Stimulated activated CD4-positive, alpha-beta T cell treated with anti-CD3 and anti-CD28 coated beads, Interleukin-1b, Interleukin-23, amount 100 ng/mL, for 1 hour (primary cell): ENCODE measurements at places on chromosomes 3 and 15.

GRCh38 chr15:59721411-59721810, 32.3 kb upstream of the BNIP2 start:
- DNase-seq = no peak

- DNase-seq = no peak
These were observed 20.1 kb downstream of the STX19 start for GRCh38 chr3:94008253-94008652.

GRCh38 chr3:115162759-115163158, 15.7 kb upstream of the ZBTB20 start:
- no peak for DNase-seq

- no peak for DNase-seq
These were observed 412.6 kb downstream of the IL5RA start for GRCh38 chr3:2697589-2697988.

DNA sequence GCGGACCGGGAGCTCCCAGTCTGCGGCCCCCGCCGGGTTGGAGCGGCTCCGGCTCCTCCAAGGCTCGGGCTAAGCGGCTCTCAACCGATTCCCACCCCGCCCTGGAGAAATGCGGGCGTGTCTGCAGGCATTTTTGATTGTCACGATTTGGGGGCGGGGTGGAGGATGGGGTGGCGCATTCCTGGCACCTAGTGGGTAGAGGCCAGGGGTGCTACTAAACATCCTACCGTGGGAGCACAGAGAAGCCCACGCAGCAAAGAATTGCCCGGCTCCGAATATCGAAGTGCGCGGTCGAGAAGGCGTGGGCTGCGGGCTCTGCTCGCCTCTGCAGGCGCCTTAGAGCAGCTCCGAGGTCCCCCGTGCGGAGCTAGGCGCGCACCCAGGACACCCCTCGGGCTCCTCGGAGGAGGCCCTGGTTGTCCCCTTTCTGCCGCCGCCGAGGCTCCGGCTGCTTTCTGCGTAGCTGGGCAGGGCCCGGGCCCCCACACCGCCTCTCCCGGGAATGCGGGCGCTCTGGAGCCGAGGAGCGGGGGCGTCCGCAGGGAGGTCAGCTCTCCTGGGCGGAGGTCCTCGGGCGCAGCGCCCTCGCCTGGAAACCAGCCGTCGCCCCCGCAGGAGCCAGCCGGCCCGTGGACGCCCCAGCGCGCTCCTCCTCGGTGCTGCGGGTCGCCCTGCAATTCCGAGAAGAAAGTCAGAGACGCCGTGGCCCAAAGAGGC, 16.5 kb upstream of the LAMP3 start:
- no peak for DNase-seq

DNA sequence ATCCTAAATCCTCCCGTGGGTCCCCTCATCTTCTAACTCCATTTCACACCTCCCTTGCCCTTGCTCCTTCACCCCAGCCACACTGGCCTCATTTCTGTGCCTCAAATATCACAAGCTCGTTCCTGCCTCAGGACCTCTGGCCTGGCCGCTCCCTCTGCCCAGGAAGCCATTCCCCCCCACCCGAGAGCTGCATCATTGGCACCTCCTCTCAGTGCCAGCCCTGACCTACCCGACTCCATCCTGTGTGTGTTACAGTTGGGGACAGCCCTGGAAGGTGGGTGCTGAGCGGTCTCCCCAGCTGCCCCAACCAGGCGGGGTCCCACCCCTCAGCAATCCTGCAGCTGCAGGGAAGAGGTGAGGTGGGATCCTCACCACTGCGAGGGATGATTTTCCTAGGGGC, 14.5 kb downstream of the PLXND1 start:
- no peak for DNase-seq

- no peak for DNase-seq
These were observed 11.0 kb downstream of the CCRL2 start for GRCh38 chr3:46417841-46418611.

DNA sequence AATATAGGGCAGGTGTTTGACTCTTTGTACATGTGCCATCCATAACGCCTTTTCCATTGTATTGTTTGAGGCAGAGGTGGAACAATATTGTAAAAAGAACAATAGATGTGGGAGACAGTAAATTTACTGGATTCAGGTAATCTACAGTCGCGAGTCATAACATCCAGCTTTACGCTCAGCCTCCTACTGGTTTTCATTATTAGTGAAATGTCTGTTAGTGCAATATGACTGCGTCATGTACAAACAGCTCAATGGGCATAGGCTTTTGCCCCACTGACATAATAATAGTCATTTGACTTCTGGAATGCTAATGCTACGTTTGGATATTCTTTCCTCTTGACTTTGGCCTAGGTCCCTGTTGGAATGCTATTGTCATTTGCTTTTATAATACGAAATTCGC, 9.5 kb downstream of the CACNA2D3 start:
- no peak for DNase-seq

DNA sequence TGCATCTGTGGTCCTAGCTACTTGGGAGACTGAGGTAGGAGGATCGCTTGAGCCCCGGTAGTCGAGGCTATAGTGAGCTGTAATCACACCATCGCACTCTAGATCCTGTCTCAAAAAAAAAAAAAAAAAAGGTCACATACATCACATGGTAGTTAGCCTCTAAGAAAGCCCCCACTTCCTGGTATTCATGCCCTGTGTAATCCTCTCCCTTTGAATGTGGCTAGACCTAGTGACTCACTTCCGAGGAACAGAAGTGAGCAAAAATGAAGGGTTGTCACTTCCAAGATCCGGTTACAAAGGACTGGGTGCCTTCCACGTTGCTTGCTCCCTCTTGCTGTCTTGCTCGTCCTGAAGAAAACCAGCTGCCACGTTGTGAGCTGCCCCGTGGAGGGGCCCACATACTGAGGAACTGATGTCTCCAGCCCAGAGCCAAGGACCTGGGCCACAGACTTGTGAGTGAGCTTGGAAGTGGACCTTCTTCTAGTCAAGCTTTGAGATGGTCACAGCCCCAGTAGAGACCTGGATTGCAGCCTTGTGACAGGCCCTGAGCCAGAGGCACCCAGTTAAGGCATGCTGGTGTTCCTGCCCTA, 12.6 kb upstream of the LCTL start:
- no peak for DNase-seq

- DNase-seq = no peak
These were observed 47.4 kb upstream of the PCSK6 start for GRCh38 chr15:101536875-101537405.

DNA sequence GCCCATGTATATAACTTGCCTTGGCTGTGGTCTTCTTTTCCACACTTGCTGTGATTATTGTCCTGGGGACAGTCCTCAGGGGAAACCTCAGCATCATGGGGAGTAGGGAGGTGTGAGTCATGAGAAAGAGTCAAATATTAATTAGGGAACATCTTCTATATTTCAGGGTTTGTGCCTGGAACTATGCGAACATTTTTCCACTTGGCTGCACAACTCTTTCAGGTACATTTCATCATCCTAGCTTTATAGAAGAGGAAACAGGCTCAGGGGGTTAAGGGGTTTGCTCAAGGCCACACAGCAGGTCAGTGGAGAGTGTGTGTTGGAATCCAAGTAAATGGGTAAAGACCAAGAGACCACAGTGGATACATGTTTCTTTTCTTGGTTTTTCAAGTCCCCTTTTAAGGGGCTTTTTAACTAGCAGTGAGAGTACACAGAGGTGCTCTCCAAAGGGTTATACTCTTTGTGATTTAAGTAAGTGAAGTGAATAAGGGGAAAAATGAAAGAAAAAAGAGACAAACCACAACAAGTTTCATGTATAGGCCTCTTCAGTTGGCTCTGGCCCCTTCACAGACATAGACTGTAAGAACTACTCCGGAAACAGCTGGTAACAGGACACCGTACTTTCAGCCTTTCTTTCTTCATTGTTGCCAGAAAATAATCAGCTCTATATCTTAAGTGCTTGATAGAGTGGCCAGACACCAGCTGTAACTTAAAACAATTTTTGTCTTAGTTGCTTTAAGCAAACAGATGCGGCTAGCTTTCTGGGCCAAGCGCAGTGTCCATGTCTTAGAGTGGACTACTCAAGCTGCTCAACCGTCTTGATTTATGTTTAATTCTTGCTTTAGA, 64.6 kb downstream of the EEFSEC start:
- no peak for DNase-seq

DNA sequence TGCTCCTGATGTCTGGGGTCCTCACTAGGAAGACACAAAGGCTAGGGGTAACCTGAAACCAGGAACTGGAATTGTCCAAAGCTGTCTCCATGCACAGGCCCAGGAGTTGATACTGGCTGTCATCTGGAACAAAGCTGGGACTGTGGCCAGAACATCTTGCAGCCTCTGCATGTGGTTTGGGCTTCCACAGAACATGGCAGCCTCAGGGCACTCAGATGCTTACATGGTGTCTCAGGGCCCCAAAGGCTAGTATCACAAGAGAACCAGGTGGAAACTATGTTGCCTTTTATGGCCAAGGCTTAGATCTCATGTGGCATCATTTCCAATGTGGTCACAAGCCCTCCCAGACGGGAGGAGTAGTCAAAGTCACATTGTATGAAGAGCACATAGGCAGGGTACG, 335.2 kb upstream of the TRIM42 start:
- no peak for DNase-seq

DNA sequence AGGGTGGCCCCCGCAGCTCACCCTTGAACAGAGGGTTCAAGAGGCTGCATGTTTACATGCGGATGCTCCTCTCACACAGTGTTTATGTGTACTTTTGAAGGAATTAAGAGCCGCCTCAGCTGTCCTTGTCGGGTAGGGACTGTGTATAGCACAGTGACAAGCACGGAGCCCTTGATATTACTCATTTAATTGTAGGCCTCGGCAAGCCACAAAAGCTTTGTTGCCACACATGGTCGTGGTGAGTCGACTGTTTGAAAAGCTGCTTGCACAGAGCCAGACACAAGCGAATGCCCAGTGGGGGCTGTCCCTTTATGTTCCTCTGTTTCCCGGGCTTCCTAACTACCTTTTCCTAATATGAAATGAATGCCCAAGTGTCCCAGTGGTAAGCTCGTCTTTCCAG, 4.5 kb downstream of the ESYT3 start:
- no peak for DNase-seq

DNA sequence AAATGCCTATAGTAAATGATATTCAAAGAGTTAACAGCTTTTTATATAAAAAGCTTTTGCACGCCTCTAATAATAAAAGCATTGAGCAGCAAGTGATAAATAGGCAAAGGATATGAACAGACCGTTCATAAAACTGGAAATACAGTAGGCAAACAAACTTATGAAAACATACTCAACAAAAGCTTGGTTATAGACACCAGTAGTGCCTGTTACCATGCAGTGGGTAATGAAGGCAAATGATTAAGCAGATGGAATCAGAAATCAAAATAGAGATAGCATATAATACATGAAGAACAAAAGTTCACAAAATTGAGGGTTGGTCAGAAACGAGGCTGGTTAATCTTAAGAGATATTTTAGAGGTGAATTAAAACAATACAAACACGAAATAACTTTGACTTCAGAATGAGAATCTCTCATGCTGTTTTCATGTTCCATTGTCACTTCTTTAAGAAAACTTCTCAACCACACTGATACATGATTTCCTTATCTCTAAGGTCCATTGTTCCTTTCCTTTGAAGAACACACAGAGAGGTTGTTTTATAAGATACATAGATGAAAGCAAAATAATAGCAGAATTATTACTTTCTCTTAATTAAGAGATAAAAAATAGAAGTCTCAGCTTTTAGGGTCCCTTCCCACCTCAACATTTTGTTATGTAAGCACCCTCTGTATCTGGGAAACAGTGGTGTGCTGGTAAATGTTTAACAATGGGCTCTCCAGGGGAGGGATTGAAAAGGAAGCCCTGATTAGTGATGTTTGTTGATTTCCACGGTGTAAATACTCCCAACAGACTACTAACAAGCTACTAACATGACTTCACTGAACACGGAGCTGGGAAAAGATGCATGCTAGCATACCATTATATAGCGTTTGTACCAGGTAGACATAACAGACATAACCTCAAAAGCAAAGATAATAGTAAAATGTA, 12.6 kb downstream of the RASGRP1 start:
- DNase-seq = no peak

DNA sequence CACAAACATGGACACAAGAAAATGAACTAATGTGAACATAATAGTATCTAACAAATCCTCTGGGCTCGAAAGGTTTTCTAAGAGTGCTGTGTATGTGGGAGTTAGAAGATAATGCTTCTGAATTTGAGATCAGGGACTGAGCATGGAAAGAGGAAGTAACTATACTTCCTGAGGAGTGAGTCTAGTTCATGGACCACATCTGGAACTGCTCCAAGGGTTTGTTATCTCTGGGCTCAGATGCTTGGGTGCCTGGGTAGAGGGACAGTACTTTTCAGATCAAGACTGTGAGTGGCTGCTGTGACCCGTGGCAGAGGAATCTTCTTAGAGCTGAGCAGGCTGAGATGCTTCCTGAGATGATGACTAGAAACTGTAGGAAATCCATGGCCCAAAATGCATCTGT, 28.5 kb downstream of the TBC1D23 start:
- DNase-seq = no peak

- no peak for DNase-seq
These were observed 145.1 kb upstream of the CNTN4 start for GRCh38 chr3:1953536-1953935.

- DNase-seq = no peak
These were observed 287.1 kb downstream of the NAALADL2 start for GRCh38 chr3:175146258-175146657.

- DNase-seq = no peak
These were observed 7.0 kb upstream of the CPNE9 start for GRCh38 chr3:9696480-9697220.

GRCh38 chr3:123008840-123009239, 18.7 kb downstream of the SEMA5B start:
- DNase-seq = no peak

- no peak for DNase-seq
These were observed 101.2 kb downstream of the CD47 start for GRCh38 chr3:107989661-107990060.

DNA sequence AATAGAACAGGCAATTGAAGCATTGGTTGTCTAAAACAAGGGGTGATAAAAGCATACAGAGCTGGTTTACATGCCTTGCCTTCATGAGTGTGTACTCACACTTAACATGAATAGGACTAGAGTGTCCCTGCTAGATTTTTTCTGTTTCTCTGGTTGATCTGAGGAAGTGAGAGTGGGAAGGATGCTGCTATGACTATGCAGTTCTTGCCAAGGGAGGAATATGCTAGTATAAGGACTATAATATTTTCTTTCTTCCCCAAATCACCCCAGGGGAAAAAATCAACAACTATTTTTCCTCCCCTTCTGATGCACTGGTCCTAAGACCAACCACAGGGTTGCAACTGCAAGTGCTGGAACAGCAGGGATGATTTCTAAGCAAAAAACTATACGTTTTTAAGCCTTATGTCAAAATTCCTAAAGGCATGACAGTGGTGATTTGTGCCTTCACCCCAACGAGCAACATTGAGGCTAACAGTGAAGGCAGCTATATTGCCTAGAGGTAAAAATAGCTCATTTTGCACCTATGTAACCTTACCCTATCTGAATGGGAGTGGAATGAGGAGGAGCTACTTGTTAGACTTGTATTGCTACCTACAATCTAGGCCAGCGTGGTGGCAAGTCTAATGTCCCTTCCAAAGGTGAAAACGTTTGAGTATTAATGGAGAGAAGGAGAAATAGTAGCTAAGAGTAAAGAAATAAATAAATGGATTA, 33.5 kb upstream of the USP8 start:
- no peak for DNase-seq

DNA sequence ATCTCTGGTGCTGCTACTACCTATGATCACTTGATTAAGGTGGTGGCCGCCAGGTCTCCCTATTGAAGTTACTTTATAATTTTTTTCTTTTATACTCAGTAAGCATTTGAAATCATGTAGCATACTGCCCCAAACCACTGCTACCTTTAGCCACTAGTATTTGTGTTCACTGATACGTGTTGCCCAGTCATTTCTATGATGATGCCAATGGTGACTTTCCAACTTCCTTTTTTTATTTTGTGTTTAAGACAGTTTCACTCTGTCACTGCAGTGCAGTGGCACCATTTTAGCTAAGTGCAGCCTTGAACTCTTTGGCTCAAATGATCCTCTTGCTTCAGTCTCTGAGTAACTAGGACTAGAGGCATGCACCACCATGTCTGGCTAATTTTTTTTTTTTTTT, 598.2 kb downstream of the NAALADL2 start:
- no peak for DNase-seq
